ENCODE measurements at places on chromosomes 4 and X. TPM values are rescaled to one million over a fixed set of nuclear protein-coding genes. Genes with fewer than 3 reads are reported as not detected.

SLC9B1 gene
- polyA plus RNA-seq = 4.1 TPM

CSAG2 gene
- polyA plus RNA-seq = not detected

DNA sequence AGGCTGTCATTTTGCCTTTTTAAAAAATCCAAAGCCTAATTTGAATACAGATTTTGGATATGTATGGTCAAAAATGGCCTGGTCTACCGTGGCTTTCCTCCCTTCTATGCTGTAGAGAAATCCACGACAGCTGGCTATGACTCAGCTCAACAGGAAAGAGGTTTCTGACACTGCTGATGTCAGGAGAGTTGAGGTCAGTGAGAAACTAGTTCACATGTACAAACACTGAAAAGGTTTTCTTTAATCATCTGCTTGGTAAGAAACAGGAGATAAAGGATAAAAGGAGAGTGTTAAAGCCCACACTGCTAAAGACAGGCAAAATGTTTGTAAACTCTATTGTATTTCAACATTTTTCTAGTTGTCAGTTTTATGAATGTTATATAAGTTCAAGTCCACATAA lies 113.9 kb downstream of the NYX start:
- no peak for DNase-seq

- DNase-seq = no peak
Measured at GRCh38 chrX:119492463-119492862, 24.2 kb downstream of the SLC25A5 start.

Data from right renal cortex interstitium (tissue), 3 donors.